ENCODE measurements at places on chromosomes 4 and X.

DNA sequence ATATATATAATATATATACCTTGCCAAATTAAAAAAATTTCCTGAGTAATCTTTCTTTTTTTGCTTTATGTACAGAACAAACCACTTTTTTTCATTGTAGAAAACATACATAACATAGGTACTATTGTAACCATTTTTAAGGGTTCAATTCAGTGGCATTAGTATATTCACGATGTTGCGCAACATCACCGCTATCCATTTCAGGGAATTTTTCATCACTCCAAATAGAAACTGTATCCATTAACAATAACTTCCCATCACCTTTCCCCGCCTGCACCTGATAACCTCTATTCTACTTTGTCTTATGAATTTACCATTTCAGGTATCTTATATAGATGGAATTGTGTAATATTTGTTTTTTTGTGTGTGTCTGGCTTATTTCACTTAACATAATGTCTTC is 124.7 kb downstream of the MGST2 start:
- no peaks in the 10 kb centered on the region for H3K36me3 ChIP-seq
- H3K27me3 ChIP-seq = peaks cover 2% of the 10 kb centered on the region
- H3K4me1 ChIP-seq = no peaks in the 10 kb centered on the region
- no peak overlapping the region for H3K27ac ChIP-seq
- no peak for DNase-seq

DNA sequence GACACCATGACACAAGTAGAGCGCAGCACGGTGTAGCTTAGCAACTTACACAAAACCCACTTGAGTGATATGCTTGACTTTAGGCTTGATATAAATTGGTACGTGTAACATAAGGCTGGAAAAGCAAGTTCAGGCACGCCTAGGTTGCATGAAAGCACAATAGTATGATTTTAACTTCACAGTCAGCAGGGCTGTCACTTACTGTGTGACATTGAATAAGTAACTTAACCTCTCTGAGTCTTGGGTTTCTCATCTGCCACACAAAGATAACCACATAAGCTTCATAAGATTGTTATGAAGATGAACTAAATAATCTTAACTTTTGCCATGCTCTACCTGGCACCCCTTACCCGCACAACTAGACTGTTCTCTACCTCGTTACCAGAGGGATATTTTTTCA is 9.5 kb downstream of the SRD5A3 start:
- no peaks in the 10 kb centered on the region for H3K4me1 ChIP-seq
- H3K4me3 ChIP-seq = no peak overlapping the region
- no peaks in the 10 kb centered on the region for H3K36me3 ChIP-seq
- DNase-seq = no peak
- no peaks in the 10 kb centered on the region for H3K27me3 ChIP-seq
- no peak overlapping the region for H3K27ac ChIP-seq

GRCh38 chrX:69155786-69156520 is 9.3 kb downstream of the PJA1 start:
- H3K36me3 ChIP-seq = no peaks in the 10 kb centered on the region
- no peak overlapping the region for H3K27ac ChIP-seq
- H3K4me3 ChIP-seq = no peak overlapping the region
- DNase-seq = no peak

DNA sequence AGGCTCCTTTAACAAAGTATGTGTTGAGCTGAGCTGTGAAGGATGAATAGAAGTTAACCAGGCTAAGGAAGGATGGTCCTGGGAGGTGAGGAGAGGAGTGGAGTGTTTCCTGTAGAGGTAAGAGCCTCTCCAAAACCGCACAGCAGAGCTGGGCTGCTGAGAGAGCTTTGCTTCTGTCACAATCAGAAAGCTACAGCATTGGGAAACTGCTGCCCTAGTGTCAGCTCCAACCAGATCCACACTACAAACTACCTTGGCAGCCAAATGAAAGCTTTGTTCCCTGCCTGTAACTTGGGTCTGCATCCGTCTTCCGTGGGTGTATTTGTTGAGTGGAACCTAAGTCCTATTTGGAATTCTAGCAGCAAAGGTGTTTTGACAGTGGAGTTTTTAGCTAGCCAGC is 91.8 kb downstream of the REPS2 start:
- H3K36me3 ChIP-seq = no peaks in the 10 kb centered on the region
- H3K27ac ChIP-seq = no peak overlapping the region
- no peak for DNase-seq
- H3K27me3 ChIP-seq = no peaks in the 10 kb centered on the region
- H3K4me1 ChIP-seq = no peaks in the 10 kb centered on the region

- no peaks in the 10 kb centered on the region for H3K36me3 ChIP-seq
- no peak overlapping the region for H3K27ac ChIP-seq
- no peaks in the 10 kb centered on the region for H3K4me1 ChIP-seq
- H3K27me3 ChIP-seq = no peaks in the 10 kb centered on the region
Measured at GRCh38 chrX:35251226-35251625, 308.6 kb downstream of the FAM47B start.

GRCh38 chrX:42869659-42870476 is 91.9 kb upstream of the PPP1R2C start:
- no peaks in the 10 kb centered on the region for H3K27me3 ChIP-seq
- no peak for DNase-seq
- no peaks in the 10 kb centered on the region for H3K36me3 ChIP-seq
- H3K4me3 ChIP-seq = no peak overlapping the region
- H3K4me1 ChIP-seq = no peaks in the 10 kb centered on the region

GRCh38 chr4:6019316-6020263 is 1.4 kb upstream of the C4orf50 start:
- no peaks in the 10 kb centered on the region for H3K4me1 ChIP-seq
- no peak overlapping the region for H3K4me3 ChIP-seq
- no peak overlapping the region for H3K27ac ChIP-seq

- H3K27me3 ChIP-seq = no peaks in the 10 kb centered on the region
- peak overlapping the region; percentile 76 for H3K4me3 ChIP-seq
- peaks cover 4% of the 10 kb centered on the region for H3K4me1 ChIP-seq
- no peaks in the 10 kb centered on the region for H3K36me3 ChIP-seq
- H3K27ac ChIP-seq = peak overlapping the region; percentile 58
- DNase-seq = no peak
Measured at GRCh38 chrX:130108647-130109428, 1.5 kb downstream of the ELF4 start.

GRCh38 chr4:100061835-100062234 is 111.8 kb upstream of the H2AZ1 start:
- no peaks in the 10 kb centered on the region for H3K4me1 ChIP-seq
- no peak overlapping the region for H3K4me3 ChIP-seq
- H3K27ac ChIP-seq = no peak overlapping the region
- DNase-seq = no peak
- no peaks in the 10 kb centered on the region for H3K36me3 ChIP-seq

DNA sequence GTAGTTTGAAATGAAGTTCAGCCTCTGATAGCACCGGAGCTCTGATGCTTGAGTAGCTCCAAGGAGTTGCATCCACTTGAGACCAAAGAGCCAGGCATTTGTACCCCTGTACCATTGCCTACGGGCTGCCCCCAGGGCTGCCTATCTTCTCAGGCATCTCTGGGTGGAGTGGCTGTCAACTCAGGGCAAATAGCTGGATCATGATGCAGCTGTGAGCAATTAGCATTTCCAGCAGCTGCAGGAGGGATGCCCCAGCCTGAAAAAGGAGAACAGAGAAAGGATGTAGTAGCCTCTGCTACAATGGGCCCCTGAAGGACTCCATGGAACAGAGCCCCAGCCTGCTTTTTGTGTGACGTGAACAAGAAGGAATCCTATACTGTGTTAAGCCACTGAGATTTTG is 492.6 kb downstream of the BCOR start:
- DNase-seq = no peak
- no peaks in the 10 kb centered on the region for H3K4me1 ChIP-seq
- no peaks in the 10 kb centered on the region for H3K27me3 ChIP-seq
- H3K4me3 ChIP-seq = no peak overlapping the region
- no peak overlapping the region for H3K27ac ChIP-seq
- no peaks in the 10 kb centered on the region for H3K36me3 ChIP-seq

DNA sequence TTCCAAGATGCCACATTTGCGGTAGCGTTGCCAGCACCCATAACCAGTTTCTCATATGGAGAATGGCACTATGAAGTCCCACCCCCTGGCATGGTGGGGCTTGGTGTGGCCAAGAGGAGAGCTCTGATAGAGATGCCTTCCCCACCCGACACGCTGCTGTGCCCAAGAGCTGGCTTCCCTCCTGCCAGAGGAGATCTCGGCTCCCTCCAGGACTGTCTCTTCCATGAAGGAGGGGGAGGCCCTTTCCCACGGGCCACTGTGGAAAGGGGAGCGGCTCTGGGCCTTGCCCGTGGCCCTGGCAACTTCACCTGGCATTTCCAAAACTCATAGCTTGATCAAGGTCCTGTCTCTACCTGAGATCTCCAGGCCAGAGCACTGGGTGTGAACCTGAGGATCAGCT is 217.3 kb upstream of the PSAPL1 start:
- no peaks in the 10 kb centered on the region for H3K4me1 ChIP-seq
- H3K27ac ChIP-seq = peak overlapping the region; percentile 34
- no peak overlapping the region for H3K4me3 ChIP-seq
- no peaks in the 10 kb centered on the region for H3K36me3 ChIP-seq
- DNase-seq = no peak

DNA sequence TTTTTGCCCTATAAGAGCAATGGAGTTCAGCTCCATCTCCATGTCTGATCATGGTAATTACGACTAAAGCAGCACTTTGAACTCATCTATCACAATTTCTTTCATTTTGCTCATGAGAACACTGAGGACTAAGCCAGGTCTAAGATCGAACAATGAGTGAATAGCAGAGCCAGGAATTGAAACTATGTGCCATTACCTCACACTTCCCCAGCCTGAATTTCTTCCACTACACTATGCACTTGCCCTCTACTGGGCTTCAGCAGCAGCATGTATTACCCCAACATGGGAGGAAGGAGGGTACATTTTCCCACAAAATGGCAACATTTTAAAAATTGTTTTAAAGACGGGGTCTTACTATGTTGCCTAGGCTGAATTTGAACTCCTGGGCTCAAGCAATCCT is 274.7 kb upstream of the FGF13 start:
- H3K4me1 ChIP-seq = no peaks in the 10 kb centered on the region
- no peak for DNase-seq

DNA sequence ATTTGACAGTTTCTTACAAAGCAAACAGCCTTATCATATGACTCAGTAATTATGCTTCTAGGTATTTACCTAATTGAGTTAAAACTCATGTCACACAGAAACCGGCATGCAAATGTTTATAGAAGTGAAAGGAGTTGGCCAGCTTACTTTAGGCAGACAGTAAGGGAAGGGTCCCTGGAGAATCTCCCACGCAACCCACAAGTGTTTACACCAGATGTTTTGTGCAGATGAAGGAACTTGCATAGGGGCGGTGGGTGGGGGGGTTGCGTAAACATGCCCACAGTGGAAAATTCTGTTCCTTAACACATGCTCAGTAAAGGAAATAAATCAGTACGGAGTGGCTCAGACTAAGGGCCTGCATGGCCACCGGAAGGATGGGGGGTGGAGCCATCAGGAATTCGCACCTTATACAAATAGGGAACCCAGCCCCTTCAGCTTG is 330.5 kb upstream of the AADAT start:
- DNase-seq = no peak
- no peaks in the 10 kb centered on the region for H3K36me3 ChIP-seq
- H3K4me1 ChIP-seq = no peaks in the 10 kb centered on the region
- no peak overlapping the region for H3K4me3 ChIP-seq

GRCh38 chrX:56232221-56233082 is at the start of gene KLF8:
TSS of gene KLF8 (plus strand) at chrX:56232356. CDS start at chrX:56233335, 979 bp downstream.
- peak within 1 kb of the TSS; percentile 49 for H3K4me3 ChIP-seq
- H3K36me3 ChIP-seq = no peaks in the 10 kb centered on the region
- H3K27me3 ChIP-seq = no peaks in the 10 kb centered on the region

GRCh38 chr4:36196145-36196913 is 48.0 kb downstream of the ARAP2 start:
- H3K36me3 ChIP-seq = peaks cover 19% of the 10 kb centered on the region
- no peak for DNase-seq
- H3K4me1 ChIP-seq = peaks cover 21% of the 10 kb centered on the region
- no peak overlapping the region for H3K27ac ChIP-seq
- H3K4me3 ChIP-seq = no peak overlapping the region

- H3K27me3 ChIP-seq = no peaks in the 10 kb centered on the region
- H3K4me1 ChIP-seq = no peaks in the 10 kb centered on the region
- H3K36me3 ChIP-seq = no peaks in the 10 kb centered on the region
- DNase-seq = no peak
- H3K27ac ChIP-seq = no peak overlapping the region
Measured at GRCh38 chrX:40154250-40154852, 56.6 kb upstream of the BCOR start.

DNA sequence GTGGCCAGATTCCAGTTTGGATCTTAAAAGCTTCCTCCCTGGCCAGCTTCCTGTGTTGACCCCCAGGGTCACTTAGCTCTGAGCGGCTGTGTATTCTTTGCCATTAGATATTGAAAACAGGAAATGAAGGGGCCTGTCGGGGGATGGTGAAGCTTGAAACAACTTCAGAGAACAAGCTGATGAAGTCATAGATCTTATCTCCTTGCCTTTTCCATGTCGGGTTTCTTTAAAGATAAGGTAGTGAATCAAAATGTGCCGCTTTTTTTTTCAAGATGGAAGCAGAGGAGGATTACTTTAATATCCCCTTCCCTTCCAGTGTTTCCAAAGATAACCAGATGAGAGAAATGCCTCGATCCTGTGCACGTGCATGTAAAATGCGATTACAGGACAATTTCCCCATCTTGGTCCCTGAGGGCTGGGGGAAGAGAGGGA is 508.5 kb downstream of the MID1IP1 start:
- no peaks in the 10 kb centered on the region for H3K27me3 ChIP-seq
- H3K36me3 ChIP-seq = no peaks in the 10 kb centered on the region
- peak overlapping the region; percentile 93 for H3K27ac ChIP-seq
- H3K4me3 ChIP-seq = no peak overlapping the region
- peak; percentile 61 for DNase-seq

DNA sequence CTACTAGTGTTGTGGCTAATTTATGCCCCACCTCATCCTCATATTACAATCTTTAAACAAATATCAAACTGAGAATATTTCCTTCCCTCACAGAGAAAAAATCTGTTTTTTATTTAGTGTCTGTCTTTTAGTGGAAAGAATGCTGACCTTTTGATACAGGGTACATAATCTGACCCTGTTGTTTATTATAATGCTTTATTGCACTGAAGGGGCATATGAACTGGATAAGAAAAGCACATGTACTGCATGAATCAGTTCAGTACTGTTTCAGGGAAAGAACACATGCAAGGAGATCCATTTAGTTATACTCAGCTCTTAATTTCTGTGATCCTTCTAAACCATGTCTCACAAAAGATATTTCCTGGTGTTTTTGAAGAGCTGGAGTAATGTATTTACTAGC is 15.5 kb upstream of the DYNLT3 start:
- H3K27me3 ChIP-seq = no peaks in the 10 kb centered on the region
- no peak overlapping the region for H3K27ac ChIP-seq
- no peaks in the 10 kb centered on the region for H3K36me3 ChIP-seq
- no peak overlapping the region for H3K4me3 ChIP-seq

DNA sequence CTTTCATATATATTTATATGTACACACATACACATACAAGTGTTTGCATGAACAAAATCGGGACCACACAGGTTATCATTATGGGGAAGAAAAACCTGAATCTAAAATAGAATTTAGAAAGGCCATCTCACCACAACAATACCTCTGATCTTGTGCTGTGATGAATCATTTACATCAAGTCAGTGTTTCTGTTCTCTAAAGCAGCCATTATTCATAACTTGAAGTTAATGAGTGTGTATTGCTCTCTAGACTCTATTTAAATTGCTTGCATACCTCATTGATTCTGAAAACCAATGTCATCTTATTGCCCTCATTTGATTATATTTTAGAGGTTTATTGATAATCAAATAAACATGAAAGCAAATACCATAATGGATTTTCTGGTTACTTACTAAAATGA is 71.6 kb downstream of the FAM114A1 start:
- H3K4me3 ChIP-seq = no peak overlapping the region
- DNase-seq = no peak
- H3K4me1 ChIP-seq = no peaks in the 10 kb centered on the region
- no peaks in the 10 kb centered on the region for H3K36me3 ChIP-seq
- no peak overlapping the region for H3K27ac ChIP-seq

Data from T-cell (primary cell).